ENCODE measurements at places on chromosomes 3 and 15. TPM values are rescaled to one million over a fixed set of nuclear protein-coding genes. Genes with fewer than 3 reads are reported as not detected.

GRCh38 chr15:40451527-40452158 lies 10.9 kb downstream of the BAHD1 start:
- DNase-seq = no peak
- no peaks in the 10 kb centered on the region for H3K27me3 ChIP-seq
- no peak overlapping the region for H3K27ac ChIP-seq

The ZDHHC19 gene
- not detected for total RNA-seq

The IGDCC3 gene
- total RNA-seq = not detected

The GTPBP8 gene
- 31.7 TPM for total RNA-seq

Data from suprapubic skin (tissue), 4 donors.